ENCODE measurements at places on chromosomes 2 and 18.

DNA sequence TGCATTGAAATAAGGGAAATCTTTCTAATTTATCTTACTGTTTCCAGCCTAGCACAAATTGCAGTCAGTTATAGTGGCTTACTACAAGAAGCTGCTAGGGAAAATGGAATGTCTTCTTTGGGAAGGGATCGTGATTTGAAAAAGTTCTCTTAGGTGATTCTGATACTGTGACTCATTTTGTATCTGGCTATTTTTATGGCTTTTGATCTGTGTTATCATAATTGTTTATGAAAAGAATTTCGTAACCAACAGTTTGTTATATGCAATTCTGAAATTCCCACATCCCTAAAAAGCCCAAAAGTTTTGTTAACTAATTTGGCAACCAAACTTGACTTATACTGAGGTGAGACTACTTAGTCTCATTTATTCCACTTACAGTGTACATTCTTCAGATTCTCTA is 12.4 kb downstream of the PTPN4 start:
- DNase-seq, result no peak

- no peak for DNase-seq
Observed at GRCh38 chr2:16021611-16022363, 81.4 kb downstream of the MYCN start.

- no peak for DNase-seq
Observed at GRCh38 chr2:201496785-201497184, 45.2 kb downstream of the STRADB start.

DNA sequence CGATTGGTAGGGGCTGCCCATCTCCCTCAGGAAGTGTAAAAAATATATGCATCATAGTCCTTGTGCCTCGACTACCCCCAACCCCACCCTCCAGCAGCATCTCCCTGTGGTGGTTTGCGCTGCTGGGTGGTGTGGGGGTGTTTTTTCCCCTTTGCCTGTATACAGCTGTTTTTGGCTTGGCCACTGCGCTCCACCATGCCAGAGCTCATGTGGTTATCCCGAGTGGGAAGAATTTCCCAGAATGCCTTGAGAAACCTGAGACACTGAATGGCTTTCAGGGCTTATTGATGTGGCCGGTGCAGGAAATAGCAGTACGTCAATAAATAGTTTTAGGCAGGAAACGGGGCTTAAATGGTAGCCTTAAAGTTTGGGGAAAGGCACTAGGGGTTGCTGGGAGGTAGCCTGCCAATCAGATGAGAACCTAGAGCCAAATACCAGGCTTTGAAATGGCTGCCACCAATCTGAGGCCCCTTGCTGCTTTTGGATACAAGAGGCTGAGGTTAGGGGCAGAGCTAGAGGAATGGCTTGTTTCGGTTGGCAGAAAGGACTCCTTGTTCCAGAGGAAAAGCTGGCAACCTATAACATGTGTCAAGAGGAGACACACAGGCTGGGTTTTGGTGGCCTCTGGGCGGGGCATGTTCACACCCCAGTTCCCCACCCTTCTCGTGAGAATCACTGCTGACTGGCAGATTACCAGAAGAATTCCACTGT is 144.1 kb downstream of the SMAD7 start:
- peak; percentile 62 for DNase-seq

DNA sequence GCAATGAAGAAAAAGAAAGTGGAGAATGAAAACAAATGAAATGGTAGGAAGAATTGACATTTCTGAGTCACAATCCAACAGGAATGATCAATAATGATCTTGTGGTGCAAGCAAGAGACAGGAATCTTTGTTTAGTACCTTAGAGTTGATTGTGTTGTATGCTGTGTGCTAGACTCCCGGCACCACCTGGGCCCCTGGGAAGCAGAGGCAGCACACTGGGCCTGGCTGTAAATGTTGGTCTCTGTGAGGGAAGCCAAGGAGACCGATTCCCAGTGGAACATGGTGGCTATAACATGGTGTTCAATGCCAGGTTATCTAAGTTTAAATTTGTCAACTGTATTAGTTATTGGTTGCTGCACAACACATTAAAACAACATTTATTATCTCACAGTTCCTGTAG is 9.8 kb upstream of the CWC22 start:
- DNase-seq, result no peak

DNA sequence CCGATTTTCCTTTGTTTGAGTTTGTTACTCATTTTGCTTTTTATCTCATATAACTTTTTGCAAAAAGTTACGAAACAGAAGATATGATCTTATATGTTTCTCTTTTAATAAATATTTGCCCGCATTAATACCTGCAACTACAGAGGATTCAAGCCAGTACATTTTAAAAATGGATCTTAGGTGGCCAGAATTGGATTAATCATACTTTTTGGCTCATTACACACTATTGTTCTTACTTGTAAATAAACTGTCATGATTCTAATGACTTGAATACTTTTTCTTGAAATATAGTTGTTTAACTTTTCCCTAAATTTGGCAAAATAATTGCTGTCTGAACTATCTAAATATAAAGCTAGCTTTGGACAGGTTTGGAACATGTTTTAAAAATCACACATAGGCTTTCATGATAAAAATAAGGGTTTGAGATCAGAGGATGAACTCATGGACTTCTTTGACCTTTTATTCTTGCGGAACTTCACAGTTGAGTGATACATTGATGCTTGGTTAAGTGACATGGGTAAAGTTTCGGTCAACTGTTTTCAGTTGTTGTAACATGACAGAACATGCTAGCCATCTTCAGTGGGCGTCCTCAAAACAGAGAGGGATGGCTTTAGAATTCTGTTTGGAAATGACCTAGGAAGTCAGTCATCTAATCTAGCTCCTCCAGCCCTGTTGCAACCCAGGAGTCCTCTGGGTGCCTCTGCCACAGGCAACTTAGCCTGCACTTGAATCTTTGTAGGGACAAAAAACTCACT is 44.5 kb downstream of the LTBP1 start:
- DNase-seq, result no peak

DNA sequence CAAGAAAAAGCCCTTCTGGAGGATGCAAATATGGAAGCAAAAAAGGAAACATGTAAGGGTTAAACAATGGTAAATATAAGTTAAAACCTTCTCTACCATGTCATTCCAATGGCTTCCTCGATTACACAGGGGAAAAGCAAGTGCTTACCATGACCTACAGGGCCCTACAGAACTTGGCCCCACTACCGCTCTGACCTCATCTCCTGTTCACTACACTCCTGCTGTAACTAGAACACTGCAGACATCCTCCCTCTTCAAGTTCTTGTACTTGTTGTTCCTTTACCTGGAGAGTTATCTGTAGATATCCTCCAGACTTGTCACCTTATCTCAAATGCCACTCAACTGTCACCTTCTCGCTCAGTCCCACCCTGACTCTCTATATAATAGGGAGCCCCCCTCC is 194.6 kb downstream of the L3MBTL4 start:
- DNase-seq, result no peak

GRCh38 chr18:58116818-58117217 is 72.8 kb downstream of the NEDD4L start:
- no peak for DNase-seq

DNA sequence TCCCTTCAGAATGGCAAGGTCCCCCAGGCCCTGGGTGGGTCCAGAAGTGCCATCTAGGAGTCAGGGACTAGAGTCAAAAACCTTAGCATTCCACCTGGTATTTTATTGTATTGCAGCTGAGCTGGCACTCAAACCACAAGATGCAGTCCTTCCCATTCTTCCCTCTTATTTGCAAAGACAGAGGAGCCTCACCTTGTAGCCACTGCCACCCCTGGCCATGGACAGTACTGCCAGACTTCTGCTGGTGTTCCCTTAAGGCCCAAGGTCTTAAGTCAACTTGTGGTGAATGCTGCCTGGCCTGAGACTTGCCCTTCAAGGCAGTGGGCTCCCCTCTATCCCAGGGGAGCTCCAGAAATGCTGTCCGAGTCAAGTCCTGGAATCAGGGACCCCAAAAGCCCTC is 6.9 kb downstream of the UGT1A10 start:
- DNase-seq, result no peak

- DNase-seq, result no peak
Observed at GRCh38 chr2:13508671-13509070, 791.9 kb downstream of the TRIB2 start.
